Neural progenitor cell (in vitro differentiated cells): ENCODE measurements at places on chromosomes 6 and 20.

DNA sequence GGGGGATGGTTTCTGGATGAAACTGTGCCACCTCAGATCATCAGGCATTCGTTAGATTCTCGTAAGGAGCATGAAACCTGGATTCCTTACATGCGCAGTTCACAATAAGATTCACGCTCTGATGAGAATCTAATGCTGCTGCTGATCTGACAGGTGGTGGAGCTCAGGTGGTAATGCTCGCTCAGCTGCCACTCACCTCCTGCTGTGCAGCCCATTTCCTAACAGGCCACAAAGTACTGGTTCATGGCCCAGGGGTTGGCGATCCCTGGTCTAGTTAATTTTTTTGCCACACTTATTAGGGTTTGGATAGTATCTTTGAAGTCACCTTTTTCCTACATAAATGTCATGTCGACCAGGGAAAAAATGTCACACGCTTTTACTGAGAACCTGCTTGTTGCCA is 96.8 kb upstream of the MLIP start:
- H3K36me3 ChIP-seq = no peaks in the 10 kb centered on the region
- H3K27me3 ChIP-seq = no peaks in the 10 kb centered on the region
- peaks cover 12% of the 10 kb centered on the region for H3K4me1 ChIP-seq
- H3K4me3 ChIP-seq = no peak overlapping the region
- DNase-seq = no peak
- H3K27ac ChIP-seq = no peak overlapping the region

DNA sequence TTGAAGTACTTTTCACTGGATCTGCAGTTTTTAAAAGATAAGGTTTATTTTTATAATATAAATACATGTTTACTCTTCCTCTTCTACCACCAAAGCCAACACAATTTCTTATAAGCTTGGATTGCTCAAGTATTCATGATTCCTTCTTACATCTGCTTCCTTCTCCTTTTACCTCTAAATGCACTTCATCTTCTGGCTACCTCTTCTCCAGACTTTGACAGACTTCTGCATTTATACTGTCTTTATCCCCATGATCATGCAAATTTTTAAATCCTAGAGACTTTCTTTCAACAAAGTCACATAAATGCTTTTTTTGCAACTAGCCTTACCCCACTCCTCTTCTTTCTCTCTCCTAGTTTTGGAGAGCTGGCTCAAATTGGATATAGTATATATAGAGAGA is 142.9 kb downstream of the TFAP2B start:
- H3K36me3 ChIP-seq = no peaks in the 10 kb centered on the region
- no peaks in the 10 kb centered on the region for H3K27me3 ChIP-seq
- H3K27ac ChIP-seq = no peak overlapping the region

- peaks cover 12% of the 10 kb centered on the region for H3K4me1 ChIP-seq
- peaks cover 19% of the 10 kb centered on the region for H3K27me3 ChIP-seq
- no peak overlapping the region for H3K4me3 ChIP-seq
- H3K36me3 ChIP-seq = no peaks in the 10 kb centered on the region
- no peak overlapping the region for H3K27ac ChIP-seq
- DNase-seq = no peak
These were observed 514.3 kb upstream of the ID4 start for GRCh38 chr6:19322691-19323485.

GRCh38 chr20:54661265-54661664 is 185.9 kb downstream of the DOK5 start:
- H3K27me3 ChIP-seq = no peaks in the 10 kb centered on the region
- peak overlapping the region; percentile 17 for H3K4me3 ChIP-seq
- no peaks in the 10 kb centered on the region for H3K36me3 ChIP-seq
- H3K27ac ChIP-seq = peak overlapping the region; percentile 9
- DNase-seq = no peak
- H3K4me1 ChIP-seq = peaks cover 28% of the 10 kb centered on the region

DNA sequence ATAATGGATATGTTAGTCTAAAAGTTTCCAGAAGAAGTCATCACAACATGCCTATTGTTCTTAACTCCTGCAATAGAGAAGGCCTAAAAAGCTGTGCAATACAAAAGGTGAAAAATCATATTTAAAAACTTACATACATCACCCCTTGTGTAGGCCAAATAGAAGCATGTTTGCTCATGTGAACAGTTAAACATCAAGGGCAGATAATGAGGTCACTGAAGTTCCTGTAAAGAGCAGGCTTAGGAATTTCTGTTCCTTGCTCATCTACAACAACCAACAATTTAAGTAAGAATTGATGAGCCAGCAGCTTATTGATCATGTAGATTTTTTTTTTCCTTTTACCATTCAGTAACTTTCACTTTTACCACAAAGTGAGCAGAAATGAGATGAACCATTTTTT is 7.5 kb upstream of the NUP153 start:
- no peak overlapping the region for H3K4me3 ChIP-seq
- no peak for DNase-seq
- H3K4me1 ChIP-seq = peaks cover 6% of the 10 kb centered on the region
- no peaks in the 10 kb centered on the region for H3K27me3 ChIP-seq

DNA sequence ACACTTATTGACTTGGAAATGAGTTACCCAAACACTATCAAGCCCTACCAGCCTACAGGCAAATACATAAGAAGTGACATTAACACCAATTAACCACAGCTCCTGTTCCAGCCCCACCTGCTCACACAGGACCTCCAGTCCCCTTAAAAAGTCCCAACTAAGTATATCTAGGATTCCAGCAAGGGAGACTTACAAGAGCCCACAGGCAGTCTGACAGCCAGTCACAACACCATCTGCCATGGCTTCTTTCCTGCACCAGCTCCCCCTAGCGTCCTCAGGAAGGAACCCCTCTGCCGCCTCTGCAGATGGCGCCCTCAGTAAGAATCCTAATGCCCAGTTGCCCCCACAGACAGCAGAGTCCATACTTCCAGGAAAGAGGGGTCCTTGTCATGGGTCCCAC is 122.1 kb downstream of the HIVEP2 start:
- peaks cover 6% of the 10 kb centered on the region for H3K4me1 ChIP-seq
- no peak overlapping the region for H3K27ac ChIP-seq
- no peaks in the 10 kb centered on the region for H3K27me3 ChIP-seq
- H3K4me3 ChIP-seq = no peak overlapping the region
- peak; percentile 69 for DNase-seq
- H3K36me3 ChIP-seq = no peaks in the 10 kb centered on the region

- no peaks in the 10 kb centered on the region for H3K27me3 ChIP-seq
- H3K4me3 ChIP-seq = no peak overlapping the region
- no peaks in the 10 kb centered on the region for H3K36me3 ChIP-seq
- no peak for DNase-seq
- H3K27ac ChIP-seq = no peak overlapping the region
These were observed 79.0 kb upstream of the ATXN1 start for GRCh38 chr6:16840291-16840690.

DNA sequence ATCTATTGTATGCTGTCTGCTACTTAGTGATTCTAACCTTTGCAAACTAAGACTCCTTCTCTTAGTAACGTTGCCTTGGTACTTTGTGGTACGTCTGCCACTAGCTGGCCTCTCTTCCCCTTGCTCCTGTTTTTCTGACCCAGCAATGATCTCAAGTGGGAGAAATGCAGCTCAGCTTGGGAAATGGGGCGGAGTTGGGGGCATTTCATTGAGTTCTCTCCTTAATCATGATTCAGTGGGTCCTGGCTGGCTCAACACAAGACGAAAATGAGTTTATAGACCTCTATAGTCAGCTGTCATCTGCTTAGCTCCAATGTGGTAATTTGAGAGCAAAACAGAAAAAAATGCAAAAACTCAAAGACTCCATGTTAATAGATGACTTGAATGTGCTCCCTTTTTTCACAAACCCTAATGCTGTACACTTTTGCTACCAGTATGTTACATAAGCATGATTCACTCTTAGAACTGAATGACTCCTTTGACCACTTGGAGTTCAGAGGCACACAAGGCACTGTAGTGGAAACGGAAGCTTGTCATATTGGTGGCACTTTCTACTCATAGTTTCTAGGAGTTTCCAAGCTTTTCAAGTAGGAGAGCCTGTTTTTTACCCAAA is 55.3 kb upstream of the SOX4 start:
- no peak overlapping the region for H3K4me3 ChIP-seq
- no peak overlapping the region for H3K27ac ChIP-seq
- H3K27me3 ChIP-seq = no peaks in the 10 kb centered on the region
- no peaks in the 10 kb centered on the region for H3K36me3 ChIP-seq
- H3K4me1 ChIP-seq = no peaks in the 10 kb centered on the region
- no peak for DNase-seq

- H3K4me1 ChIP-seq = peaks cover 8% of the 10 kb centered on the region
- no peak overlapping the region for H3K4me3 ChIP-seq
- no peak for DNase-seq
- no peak overlapping the region for H3K27ac ChIP-seq
- no peaks in the 10 kb centered on the region for H3K27me3 ChIP-seq
These were observed 123.2 kb downstream of the KHDRBS2 start for GRCh38 chr6:62162858-62163257.

GRCh38 chr6:13302751-13303667 is 25.3 kb downstream of the TBC1D7 start:
- no peak for DNase-seq
- no peak overlapping the region for H3K27ac ChIP-seq
- no peaks in the 10 kb centered on the region for H3K27me3 ChIP-seq
- H3K36me3 ChIP-seq = peaks cover 13% of the 10 kb centered on the region
- no peak overlapping the region for H3K4me3 ChIP-seq
- no peaks in the 10 kb centered on the region for H3K4me1 ChIP-seq

- H3K4me3 ChIP-seq = no peak overlapping the region
- no peak overlapping the region for H3K27ac ChIP-seq
- H3K36me3 ChIP-seq = no peaks in the 10 kb centered on the region
- peaks cover 6% of the 10 kb centered on the region for H3K4me1 ChIP-seq
- no peaks in the 10 kb centered on the region for H3K27me3 ChIP-seq
- DNase-seq = peak; percentile 61
These were observed 1.4 kb upstream of the MUC21 start for GRCh38 chr6:30981942-30982772.
